ENCODE measurements at places on chromosomes 16 and 17. TPM values are rescaled to one million over a fixed set of nuclear protein-coding genes. Genes with fewer than 3 reads are reported as not detected.
A peak's percentile ranks its signal among the peaks of the same experiment; 100 is the strongest.

DNA sequence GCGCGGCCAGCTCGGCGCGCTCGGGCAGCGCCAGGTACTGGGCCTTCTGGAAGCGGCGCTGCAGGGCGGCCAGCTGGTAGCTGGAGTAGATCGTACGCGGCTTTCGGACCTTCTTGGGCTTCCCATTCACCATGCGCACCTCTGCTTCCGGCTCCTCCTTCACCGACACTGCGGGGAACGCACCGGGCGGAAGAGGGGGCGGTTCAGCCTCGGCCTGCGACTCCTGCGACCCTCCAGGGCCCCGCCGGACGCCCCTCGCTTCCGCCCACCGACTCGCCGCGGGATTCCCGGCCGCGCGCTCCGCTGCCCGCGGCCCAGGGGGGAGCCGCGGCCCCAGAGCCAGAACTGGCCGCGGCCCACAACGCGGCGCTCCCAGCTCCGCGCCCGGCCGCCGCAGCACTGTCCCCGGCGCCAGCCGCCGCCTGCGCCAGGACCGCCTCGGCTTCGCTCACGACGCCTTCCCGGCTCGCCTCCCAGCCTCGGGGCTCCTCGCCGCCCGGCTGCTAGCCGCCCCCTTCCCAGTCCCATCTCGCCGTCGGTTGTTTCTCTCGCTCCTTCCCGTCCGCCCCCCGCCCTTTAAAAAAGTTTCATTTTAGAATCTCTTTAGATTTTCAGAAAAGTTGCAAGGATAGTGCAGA is 1.5 kb downstream of the DLX3 start:
- DNase-seq: peak; percentile 30

GRCh38 chr16:10494343-10495030 is 85.9 kb downstream of the EMP2 start:
- no peak for DNase-seq

- DNase-seq: no peak
Observed at GRCh38 chr17:44826123-44826790, 3.8 kb downstream of the GJC1 start.

DNA sequence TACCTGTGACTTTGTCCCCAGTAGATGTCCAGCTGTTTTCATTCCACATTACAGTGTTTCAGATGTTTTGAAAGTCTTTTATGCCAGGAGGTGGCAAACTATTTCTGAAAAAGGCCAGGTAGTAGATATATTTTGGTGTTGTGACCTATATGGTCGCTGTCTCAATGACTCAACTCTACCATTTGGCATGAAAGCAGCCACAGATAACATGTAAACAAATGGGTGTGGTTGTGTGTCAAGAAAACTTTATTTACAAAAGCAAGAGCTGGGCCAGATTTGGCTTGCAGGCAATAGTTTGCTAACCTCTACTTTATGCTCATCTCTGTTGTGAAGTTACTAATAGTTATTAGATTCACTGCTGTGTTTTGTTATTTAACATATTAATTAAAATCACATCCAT is 728.7 kb upstream of the EEF2KMT start:
- no peak for DNase-seq

GRCh38 chr17:77246110-77247047 is 105.6 kb downstream of the SEC14L1 start:
- no peak for DNase-seq

GRCh38 chr16:88691924-88692560 is 5.7 kb upstream of the SNAI3 start:
- DNase-seq: no peak

DNA sequence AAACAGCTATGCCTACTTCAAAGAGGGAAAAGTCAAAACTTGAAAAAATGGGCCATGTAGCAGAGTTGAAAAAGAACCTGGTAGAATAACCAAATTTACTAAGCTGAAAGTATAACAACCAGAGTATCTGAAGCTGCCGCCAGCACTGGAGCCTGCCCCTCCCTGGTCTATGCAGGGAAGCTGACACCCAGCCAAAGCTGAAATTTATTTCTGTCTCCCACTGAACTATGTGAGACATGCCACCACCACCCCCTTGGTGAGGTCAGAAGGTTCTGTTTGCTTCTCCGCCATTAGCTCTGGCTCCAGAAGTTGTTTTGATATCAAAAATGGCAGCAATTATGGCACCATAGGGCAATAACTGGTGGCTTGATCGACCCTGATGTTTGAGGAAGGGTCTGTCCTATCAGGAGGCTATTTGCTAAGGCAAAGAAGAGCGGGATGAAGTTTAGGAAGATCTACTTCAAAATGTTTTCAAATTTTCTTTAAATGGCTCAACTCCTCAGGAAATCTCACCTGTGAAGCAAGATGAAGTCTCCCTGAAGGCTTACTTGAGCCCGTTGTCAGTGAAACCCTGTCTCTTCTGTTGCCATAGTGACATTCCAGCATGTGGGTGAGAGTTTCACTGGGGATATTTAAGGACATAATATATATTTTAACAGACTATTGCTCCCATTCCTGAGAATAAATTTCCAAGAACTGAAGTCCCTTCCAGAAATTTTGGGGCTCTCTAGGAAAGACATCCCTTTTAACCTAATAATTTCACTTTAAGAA is 122.0 kb downstream of the COPRS start:
- no peak for DNase-seq

- no peak for DNase-seq
Observed at GRCh38 chr17:63517825-63518534, 5.2 kb upstream of the KCNH6 start.

- no peak for DNase-seq
Observed at GRCh38 chr16:48138543-48138942, 17.2 kb downstream of the ABCC12 start.

DNA sequence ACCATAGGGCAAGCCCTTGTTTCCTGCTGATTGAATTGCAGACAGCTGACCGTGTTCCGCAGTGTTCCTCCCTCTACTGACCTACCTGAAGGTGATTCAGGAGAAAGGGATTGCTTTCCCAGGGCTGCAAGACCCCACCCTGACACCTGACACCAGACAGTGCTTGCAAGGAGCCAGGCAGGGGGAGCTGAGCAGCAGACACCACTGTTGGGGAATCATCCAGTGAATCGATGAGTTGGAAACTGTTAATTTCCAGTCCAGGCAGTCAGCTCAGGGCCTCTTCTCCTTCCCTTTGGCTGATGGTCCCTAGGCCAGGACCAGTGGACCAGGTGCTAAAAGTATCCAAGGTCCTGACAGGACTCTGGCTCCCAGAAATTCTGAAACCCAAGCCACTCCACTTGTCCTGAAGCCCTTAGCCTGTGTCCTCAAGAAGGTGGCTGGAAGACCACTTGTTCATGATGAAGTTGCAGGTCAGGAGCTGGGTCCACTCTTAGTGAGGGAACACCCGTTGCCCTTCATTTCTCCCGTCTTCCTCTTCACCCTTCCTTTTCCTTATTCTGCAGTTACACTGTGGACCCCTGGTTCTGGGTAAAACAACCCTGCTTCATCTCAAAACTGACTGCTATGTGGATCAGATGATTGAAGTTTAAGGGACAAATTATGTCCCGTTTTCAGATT is 9.5 kb upstream of the UNK start:
- DNase-seq: no peak

GRCh38 chr16:27319257-27319965 is 5.6 kb downstream of the IL4R start:
- DNase-seq: no peak

GRCh38 chr16:59719121-59719520 is 985.0 kb upstream of the GOT2 start:
- DNase-seq: no peak

- DNase-seq: no peak
Observed at GRCh38 chr16:53804467-53804866, 100.5 kb downstream of the FTO start.

- DNase-seq: no peak
Observed at GRCh38 chr17:74049967-74050458, 153.5 kb upstream of the RPL38 start.

GRCh38 chr17:55295411-55296170 is 30.8 kb downstream of the HLF start:
- DNase-seq: peak; percentile 77

- peak; percentile 46 for DNase-seq
Observed at GRCh38 chr16:720447-720989, 428 bp upstream of the ANTKMT start.

DNA sequence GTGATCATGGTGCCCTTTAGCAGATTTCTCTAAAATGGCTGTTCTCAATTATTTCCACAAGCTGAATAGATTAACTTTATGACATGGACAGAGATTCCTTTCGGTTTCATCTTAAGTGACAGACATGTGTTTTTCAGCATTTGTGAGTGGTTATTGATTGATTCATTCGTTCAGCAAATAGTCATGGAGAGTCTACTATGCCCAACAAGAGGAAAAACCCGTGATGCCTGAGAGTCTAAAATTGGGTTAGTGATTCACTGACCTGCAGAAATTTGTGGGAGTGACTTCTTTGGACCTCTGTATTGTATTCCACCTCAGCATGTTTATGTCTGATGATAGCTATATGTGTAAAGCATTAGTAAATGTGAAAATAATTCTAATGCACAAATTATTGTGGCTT is 28.0 kb upstream of the DUSP14 start:
- no peak for DNase-seq

DNA sequence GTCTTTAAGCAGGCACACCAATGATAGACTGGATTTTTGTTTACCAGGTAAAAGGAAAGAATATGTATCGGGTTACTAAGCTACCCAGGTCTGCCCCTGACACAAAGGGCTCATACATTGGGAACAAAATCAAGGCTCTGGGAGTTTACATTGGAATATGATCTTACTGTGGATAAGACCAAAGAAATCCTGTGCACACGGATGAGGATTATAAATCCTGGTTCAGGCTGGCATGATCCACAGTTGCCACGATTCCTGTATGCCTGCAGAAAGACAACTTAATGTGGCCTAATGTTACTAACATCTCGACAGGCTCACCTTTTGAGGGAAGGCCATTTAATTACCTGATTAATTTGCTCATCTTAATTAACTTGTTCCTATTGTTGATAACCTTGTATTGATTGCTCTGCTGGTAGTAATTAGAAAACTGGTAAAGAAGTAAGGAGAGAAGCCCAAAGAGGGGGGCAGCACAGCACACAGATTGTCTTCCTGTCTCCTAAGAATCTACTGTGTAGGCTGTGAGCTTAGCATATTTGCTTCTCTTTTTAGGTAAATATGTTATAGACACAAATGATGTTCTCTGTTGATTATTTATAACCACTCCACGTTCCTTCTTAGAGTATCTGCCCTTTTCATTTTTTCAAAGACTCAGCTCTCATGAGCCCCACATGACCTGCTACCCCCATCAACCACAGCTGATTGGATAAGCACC is 51.0 kb upstream of the TOX3 start:
- no peak for DNase-seq

GRCh38 chr17:48995974-48996721 is 1.0 kb upstream of the IGF2BP1 start:
- DNase-seq: no peak

GRCh38 chr17:80826346-80826954 is 165.2 kb upstream of the CHMP6 start:
- DNase-seq: no peak

DNA sequence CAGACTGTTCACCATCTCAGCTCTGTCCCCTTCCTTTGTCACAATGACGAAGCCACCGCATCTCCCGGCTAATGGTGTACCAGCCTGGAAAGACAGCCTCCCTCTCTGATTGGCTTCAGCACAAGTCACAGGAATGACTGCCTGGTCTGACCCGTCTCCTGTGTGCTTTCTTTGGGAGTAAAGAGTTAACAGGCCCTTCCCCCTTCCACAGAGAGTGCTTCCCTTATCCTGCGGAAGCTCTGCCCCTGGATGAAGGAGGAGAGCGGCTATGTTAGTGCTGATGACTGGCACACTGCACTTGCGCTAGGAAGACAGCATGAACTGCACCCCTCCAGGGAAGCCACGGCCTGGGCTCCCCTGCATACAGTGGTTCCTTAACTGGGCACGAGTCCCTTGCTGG is 11.3 kb downstream of the USB1 start:
- peak; percentile 23 for DNase-seq

DNA sequence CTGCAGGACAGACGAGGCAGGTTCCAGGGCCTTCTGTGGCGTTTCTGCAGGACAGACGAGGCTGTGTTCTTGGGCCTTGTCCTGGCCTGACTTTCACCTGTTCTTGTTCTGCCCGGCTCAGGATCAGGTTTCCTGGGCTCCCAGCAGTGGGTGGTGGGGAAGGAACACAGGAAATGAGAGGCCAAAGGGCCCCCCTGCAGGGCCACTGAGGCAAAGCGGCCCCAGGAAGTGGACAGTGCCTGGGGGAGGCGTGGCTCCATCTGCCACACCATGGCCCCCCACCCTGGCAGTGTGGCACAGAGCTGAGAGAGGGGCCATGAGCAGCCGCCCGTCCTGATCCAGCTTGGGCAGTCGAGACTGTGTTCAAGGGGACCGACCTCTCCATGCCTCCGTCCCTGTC is 20.7 kb downstream of the SPIRE2 start:
- no peak for DNase-seq

GRCh38 chr17:16068323-16068722 is 68.7 kb downstream of the TTC19 start:
- DNase-seq: no peak

- DNase-seq: no peak
Observed at GRCh38 chr16:78697426-78697825, 598.0 kb downstream of the WWOX start.

DNA sequence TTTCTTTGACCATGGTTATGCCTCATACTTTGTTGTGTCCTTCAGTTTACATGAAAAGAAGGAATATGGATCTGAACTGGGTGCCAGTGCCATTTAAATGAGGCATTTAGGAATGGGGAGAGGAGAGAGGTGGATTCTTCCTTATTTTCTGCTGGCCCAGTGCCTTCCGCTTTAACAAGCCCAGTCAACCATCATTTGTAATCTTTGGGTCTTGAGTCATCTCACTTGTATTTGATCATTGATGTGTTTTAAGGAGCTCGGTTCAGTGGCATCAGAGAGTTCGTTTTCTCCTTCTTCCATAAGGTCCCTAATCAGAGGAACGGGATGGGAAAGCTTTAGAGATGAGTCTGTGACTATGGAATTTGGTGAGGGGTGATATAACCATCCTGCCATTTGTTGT is 334.9 kb downstream of the WWOX start:
- DNase-seq: no peak

GRCh38 chr16:64648282-64648681 is 473.6 kb downstream of the CDH11 start:
- no peak for DNase-seq

DNA sequence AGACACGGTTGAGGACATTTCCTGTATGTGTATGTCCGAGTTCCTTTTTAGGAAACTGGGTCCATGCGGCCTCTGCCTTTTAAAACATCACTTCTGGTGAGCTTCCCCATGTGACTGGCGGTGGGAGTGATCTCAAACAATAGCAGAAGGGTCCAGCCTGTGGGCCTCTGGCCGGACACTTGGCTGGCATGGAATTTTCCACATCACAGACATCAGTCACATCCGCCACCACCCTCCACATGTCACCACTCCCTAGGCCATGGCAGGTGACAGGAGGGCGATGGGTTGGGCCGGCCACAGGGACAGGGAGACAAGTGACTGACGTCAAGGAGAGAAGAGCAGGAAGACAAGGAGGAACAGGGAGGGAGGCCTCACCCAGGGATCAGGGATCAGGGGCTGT is 83.7 kb downstream of the DNAH17 start:
- peak; percentile 60 for DNase-seq

KRT23 gene
- total RNA-seq: 0.47 TPM

UQCRC2 gene
- 231 TPM for total RNA-seq

NACA2 gene
- total RNA-seq: not detected

EFNB3 gene
- total RNA-seq: 0.14 TPM

FLYWCH2 gene
- 72.2 TPM for total RNA-seq

CHST5 gene
- not detected for total RNA-seq

AGRP gene
- not detected for total RNA-seq

HOXB13 gene
- total RNA-seq: not detected

SCNN1B gene
- total RNA-seq: 24.2 TPM

LRRC37A gene
- total RNA-seq: 1.9 TPM

KRTAP4-9 gene
- not detected for total RNA-seq

TMEM114 gene
- total RNA-seq: not detected

PPP1R1B gene
- total RNA-seq: not detected

WNK4 gene
- total RNA-seq: 3.4 TPM

ESRP2 gene
- total RNA-seq: 4.1 TPM

CES5A gene
- total RNA-seq: not detected

Data from dermis blood vessel endothelial cell (primary cell).